ENCODE measurements at places on chromosomes 12 and 14. TPM values are rescaled to one million over a fixed set of nuclear protein-coding genes. Genes with fewer than 3 reads are reported as not detected.

DNA sequence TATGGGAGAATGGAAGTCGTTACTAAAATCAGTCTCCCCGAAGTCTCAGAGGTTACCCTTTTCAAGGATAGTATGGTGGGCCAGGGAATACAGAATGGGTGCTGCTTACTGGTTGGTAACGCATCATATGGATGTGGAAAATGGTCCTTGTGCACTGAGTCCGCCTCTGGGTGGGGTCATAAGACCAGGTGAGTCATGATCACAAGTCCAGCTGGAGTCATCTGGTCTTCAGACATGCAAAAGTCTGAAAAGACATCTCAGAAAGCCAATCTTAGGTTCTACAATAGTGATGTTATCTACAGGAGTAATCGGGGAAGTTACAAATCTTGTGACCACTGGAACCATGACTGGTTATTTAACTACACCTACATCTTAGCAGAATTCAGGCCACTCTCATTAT is 71.9 kb upstream of the TCL1B start:
- ATAC-seq = no peak

GNB3 gene
- total RNA-seq = 4.6 TPM

GRCh38 chr12:51951843-51952722 is 584 bp downstream of the ACVR1B start:
- ATAC-seq = peak; percentile 1

- no peak for ATAC-seq
Observed at GRCh38 chr14:106842687-106843086, 1316.3 kb downstream of the TMEM121 start.

- no peak for ATAC-seq
Observed at GRCh38 chr12:24381790-24382189, 432.3 kb upstream of the SOX5 start.

C1S gene
- 34.2 TPM for total RNA-seq

DNA sequence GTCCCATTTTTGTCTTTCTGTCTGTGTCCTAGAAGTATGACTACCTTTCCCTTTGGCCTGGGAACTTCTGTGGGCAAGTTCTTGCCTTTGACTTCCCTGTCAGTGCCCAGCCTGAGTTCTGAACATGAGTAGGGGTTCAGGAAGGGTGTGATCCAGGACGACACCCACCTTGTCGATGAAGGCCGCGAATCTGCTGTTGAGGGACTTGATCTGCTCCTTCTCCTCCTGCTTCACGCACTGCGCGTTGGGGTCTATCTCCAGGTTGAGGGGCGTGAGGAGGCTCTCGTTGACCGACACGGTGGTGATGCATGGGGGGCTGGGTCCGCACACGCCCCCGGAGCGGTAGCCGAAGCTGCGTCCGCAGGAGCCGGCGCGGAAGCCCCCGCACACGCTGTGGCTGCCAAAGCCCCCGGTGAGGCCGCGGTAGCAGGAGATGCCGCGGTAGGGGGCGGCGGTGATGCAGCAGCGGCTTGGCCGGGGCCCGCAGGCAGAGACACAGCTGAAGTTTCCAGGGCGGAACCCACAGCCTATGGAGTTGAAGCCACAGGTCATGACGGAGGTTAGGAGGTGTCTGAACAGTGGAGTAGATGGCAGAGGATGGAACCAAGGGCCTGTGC is at the start of gene KRT83:
Gene KRT83, minus strand, starts transcription at position 615 of the 617 bp plus-strand sequence. Its CDS starts 63 bp downstream, at position 552.
- ATAC-seq = no peak
